ENCODE measurements at places on chromosomes 13 and 19.

DNA sequence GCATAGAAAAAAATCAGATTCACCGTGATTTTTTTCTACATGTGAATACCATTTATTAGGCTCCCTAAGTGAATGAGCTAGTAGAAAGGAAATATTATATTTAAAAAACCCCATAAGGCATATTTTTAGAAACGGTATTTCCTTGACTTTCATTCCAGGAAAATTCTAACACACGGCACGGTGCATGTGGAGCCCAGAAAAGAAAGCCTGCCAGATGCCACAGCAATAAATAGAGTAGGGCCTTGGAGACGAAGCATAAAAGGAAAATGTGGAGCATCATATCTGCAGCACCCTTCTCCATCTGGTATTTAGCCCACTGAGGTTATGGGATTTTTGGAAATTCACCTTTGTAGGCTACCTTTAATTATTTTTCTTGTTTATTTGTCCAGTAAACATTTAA lies 314.4 kb downstream of the ENOX1 start:
- DNase-seq = no peak

GRCh38 chr13:66914155-66914554 lies 316.0 kb downstream of the PCDH9 start:
- no peak for DNase-seq

DNA sequence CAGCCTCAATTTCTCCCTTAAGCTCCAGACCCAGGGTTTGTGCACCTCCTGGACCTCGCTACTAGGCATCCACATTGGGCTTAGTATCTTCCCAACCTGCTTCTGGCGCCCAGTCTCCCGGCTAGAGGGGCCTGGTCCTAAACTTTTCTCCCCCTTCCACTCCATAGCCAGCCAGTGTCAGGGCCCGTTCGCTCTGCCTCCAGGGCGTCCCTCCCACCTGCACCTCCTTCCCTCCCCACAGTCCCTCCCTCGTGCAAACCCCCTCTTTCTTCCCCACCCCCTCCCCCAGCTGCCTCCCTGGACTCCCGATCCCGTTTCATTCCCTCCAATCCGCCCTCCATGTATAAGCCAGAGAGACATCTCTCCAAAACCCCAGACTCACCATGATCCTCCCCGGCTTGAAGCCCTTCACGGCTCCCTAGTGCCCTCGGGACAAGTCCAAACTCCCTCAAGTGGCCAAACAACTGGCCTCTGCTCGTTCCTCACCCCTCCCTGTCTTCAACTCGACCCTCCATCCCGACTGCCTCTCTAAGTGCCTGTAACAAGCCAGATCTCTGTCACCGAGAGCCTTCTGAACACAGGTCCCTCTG lies 997 bp upstream of the SAMD4B start:
- no peak for DNase-seq

DNA sequence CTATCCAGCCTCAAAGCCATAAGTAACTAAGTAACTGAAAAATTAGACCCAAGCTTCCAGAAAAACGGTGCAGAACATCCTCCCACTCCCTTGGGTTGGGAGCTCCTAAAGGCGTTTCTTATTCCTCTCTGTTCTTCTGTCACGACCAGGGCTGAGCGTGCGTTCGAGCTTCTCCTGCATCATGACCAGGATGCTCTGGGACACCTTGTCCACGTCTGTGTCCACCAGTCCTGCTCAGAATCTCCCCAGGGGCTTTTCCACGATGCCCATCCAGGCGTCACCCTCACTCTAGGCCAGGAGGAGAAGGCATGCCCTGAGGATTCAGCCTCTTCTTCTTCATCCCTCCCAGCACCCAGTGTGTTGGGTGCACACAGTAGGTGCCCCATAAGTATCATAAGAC lies 37.8 kb upstream of the GAS6 start:
- DNase-seq = no peak

DNA sequence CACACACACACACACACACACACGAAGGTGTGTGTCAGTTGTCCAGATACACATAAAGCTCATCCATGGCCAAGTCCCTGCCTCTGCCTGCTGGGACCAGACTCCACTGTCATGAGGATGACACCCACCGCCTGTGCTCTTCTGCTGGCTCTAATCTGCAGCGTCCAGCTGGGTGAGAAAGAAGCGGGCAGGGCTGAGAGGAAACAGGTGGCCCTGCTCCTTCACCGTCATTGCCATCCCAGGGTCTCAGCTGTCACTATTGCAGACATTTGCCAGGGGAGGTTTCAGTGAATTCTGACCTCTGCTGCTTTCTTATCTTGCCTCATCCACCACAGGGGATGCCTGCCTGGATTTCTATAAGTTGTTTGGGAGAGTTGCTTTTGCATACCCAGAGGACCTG lies 31.4 kb downstream of the SCGB2B2 start:
- DNase-seq = no peak

DNA sequence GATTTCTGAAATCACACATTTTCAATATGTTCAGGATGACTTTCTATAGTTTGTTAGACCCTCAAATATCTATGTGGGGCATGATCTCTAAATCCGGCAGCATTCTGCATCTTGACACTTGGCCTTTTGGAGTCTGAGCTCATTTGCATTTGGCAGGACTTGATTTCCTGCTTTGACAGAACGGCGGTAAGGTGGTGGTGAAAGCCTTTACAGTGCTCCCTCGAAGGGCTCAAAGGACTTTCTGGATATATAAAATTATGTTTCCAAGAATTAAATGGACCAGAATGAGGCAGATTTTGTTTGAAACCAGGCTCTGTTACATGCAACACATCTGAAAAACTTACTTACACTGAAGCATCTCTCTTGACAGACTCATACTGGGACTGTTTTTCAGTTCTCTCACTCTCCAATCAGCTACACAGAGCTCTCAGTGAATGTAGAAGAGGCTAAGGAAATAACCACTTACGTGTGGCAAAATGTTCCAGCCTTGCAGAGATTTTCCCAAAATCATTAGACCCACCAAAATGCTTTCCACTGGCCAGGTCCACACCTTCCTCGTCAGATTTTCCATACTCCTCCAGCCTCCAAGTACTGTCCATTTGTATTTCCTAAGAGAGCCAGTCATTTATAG lies 207.2 kb downstream of the SPRY2 start:
- no peak for DNase-seq

GRCh38 chr13:111365149-111366005 lies 44.9 kb downstream of the TEX29 start:
- DNase-seq = no peak

GRCh38 chr13:46559272-46559805 lies 6.4 kb downstream of the LRCH1 start:
- no peak for DNase-seq

DNA sequence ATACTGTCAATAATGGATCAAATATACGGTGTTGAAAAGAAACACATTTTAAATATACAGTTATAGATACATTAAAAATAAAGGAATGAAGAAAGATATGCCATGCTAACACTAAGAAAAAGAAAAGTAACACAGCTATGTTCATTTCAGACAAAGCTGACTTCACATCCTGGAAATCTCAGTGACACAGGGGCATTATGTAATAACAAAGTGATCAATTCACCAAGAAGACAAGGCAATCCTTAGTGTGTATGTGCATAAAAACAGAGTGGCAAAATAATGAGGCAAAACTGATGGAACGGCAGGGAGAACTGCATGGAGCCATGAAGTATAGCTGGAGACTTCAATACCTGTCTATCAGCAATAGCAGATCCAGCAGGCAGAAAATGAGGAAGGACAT lies 13.1 kb downstream of the ZNF14 start:
- DNase-seq = no peak

DNA sequence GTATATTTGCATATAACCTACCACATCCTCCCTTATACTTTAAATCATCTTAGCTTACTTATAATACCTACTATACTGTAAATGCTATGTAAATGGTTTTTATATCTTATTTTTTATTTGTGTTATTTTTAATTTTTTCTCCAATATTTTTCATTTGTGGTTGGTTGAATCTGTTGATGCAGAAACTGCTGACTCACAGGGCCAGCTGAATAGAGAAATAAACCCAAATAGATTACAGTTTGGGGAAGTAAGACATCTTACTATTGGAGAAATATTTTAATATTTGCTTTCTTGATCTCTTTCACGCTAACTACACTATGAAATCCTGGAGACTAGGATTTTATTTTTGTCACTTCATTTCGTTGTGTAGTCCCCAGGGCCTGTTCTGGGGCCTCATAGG lies 7.1 kb downstream of the SMAD9 start:
- no peak for DNase-seq

- DNase-seq = no peak
Observed at GRCh38 chr13:28545583-28546333, 50.8 kb upstream of the FLT1 start.

DNA sequence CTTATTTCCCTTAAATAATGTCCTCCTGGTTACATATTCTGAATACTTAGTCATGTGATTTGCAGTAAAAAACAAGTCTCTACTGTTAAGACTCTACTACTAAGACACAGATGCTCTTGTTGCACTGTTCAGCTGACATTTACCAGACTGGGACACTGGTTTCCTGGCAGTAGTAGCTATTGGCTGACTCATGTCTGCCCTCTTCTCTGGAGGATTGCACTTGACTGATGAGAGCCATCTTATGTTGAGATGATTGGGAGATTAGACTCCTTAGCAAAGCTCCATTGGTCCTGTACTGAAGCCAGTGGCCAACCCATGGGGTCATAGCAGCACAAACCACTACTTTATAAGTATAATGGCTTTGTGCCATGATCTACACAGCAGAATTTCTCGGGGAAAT lies 1672.6 kb upstream of the PCDH20 start:
- no peak for DNase-seq

GRCh38 chr19:29170554-29170953 lies 42.4 kb downstream of the UQCRFS1 start:
- no peak for DNase-seq

DNA sequence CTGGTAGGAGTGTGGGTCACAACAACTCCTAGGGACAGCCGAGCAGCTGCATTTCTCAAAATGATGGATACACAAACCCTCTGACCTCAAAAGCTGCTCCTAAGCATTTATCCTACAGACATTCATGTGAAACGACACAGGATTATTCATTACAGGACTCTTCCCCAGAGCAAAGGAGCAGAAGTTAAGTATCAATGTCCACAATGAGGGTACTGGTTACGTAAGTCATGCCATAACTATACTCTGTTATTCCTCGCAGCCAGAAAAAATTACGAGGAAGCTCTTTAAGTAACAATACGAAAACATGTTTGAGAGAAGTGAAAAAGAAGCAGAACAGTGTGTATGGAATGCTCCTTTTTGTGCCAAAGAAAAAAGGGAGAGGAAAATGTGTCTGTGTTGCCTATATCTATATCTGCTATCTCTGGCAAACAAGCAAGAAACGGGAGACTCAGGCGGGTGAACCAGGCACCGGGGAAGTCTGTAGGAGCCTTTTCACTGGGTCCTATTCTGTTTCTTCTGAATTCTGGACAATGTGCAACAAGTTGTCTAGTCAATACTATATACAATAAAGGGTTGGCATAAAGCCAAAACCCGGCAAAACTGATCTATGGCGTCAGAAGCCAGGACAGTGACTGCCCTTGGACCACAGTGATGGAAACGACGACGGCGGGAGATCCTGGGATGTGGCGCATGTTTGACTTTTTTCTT lies 1.3 kb downstream of the ISOC2 start:
- no peak for DNase-seq

DNA sequence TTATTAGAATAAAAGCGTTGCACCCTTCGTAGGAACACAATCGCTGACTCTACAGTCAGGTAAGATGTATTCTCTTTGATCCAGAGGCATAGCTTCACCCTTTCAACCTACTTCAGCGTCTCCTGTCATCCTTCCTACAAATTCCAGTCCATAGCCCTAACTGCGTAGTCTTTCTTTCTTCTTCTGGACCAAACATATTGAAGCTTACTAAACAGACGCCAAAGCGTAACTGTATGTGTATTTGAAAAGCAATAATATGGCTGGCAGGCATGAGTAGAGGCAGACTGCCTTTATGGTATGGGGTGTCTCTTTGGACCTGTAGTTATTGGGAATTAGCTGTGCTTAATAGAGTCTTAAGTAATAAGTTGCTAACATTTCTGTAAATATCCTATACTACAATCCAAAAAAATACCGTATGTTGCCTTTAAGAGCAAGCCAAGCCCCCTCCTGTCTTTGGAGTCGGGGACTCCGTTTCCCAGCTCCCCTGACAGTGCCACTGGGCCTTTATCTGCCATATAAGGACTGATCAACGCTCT lies 392 bp upstream of the ZNF548 start:
- DNase-seq = no peak

DNA sequence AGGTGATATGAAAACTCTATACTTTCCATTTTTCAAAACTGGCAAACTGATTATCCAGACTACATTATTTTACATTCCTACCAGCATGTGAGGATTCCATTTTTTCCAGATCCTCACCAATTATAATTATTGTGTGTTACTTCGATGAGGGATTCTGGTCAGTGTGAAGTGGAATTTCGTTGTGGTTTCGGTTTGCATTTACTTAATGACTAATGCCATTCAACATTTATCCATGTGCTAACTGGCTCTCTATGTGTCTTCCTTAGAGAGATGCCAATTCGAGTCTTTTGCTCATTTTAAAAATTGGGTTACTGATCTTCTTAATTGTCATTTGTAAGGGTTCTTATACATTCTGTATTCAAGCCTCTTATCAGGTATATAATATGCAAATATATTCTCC lies 1551.3 kb upstream of the MIR17HG start:
- DNase-seq = no peak

- no peak for DNase-seq
Observed at GRCh38 chr13:99374994-99375737, 68.0 kb upstream of the GPR183 start.

DNA sequence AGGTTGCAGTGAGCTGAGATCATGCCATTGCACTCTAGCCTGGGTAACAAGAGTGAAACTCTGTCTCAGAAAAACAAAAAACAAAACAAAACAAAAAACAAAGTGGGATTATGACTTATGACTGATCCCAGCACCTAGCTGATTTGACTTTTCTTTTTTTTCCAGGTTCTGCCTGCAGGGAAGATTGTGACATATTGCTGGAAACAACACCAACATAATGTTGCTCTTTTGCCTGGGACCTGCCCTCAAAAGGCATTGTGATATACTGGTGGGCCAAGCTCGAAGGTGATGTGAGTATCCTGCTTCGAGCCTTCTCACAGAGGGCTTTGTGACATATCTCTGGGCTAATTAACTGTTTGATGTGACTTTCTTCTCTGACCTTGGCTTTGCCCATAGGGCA lies 42.0 kb upstream of the ZNF43 start:
- no peak for DNase-seq

GRCh38 chr19:49861541-49862378 lies 5.6 kb downstream of the PNKP start:
- DNase-seq = no peak

DNA sequence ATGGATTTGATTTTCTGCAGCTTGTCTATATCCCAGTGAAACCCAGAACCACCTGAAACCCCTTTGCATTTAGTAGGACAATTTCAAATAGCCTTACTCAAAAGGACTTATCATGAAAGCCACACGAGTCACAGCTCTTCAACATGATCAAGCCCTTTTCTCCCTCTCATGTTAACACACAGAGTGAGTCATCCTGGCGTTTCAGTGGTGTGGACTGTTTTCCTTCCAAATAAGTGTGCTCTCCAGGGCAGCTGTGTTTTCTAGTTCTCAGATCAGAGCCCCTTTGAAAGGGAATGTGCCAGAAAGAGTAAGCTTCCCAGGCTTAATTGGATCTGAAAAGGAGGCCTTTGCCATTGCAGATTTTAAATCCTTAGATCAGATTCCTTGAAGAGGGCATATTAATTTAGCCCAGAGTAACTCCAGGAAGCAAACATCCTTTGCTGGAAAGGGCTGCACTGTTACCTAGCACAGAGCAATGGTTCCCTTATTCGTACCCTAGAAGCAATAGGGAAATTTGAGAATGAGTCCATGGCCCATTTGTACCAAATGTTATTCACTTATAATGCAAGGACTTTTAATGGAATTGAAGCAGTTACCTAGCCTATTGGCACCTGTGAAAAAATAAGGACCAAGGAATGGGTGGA lies 51.3 kb downstream of the ERICH6B start:
- no peak for DNase-seq
